CD4-positive, alpha-beta T cell treated with Interleukin-2 at 100 ng/mL for 4 hours (primary cell): ENCODE measurements at places on chromosomes 11 and 22.

- no peak for DNase-seq
Measured at GRCh38 chr22:31099386-31099785, 8.0 kb downstream of the SELENOM start.

DNA sequence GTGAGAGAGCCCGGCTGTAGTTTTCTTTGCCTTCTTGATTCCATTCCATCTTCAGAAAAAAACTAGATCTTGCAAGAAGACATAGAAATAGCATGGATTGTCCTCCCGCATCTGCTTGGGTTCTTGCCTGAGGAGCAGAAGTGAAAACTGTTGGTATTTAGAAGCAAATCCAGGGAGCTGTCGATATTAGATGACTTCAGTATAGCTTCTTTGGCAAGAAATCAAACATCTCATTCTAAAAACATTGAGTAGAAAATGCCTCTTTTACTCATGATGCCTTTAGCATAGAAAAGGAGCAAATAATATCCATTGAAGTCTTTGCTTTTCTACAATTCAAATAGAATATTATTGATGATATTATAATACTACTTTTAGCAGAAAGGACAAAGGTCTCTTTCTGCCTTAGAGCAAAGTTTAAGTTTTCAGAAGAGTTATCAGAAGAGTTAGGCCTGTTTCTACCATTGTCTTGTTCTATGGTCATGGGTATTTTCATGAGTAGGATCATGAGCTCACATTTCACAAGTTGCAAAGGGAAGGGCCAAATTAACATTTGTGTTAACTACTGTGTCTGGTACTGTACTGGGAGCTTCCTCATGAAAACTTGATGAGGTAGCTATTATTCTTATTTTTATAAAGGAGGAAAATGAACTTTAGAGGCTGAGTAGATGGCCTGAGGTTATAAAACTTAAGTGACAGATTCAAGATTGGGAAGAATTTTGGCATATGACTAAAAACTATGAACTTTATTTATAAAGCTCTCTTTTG, 49.7 kb downstream of the EXT2 start:
- DNase-seq: no peak

DNA sequence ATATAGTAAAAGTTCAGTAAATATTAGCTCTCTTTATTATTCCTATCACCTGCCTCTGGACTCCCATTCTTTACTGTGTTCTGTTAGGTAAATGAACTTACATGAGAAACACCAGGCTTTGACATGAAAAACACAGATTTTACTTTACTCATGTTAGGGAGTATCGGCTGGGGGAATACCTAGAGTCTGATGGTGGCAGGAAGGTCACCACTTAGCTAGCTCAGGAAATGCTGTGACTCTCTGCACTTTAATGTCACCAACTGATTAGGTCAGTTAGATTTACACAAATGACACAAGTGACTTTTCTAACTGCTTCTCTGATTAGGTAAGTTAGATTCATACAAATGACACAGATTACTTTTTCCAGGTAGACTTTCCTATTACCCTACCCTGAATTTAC, 225.1 kb downstream of the SWAP70 start:
- no peak for DNase-seq

- DNase-seq: no peak
Measured at GRCh38 chr11:111097191-111097590, 148.3 kb upstream of the POU2AF2 start.

DNA sequence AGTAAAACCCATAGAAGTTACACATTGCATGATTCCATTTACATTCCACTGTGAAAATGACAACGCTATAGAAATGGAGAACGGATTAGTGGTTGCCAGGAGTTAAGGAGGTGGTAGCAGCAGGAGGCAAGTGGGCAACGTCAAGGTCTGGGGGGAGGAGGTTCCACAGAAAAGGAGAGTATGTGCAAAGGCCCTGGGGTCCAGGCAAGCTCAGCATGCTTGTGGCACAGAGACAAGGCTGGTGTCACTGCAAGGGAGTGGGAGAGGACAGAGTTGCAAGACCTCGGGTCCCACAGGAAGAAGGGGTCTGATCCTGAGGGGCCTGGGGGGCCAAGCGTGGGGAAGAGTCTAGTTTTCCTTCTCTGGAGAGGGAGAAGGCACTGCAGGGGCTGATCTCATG, 240.8 kb downstream of the MN1 start:
- DNase-seq: no peak

- no peak for DNase-seq
Measured at GRCh38 chr11:72627594-72628281, 46.5 kb downstream of the PDE2A start.

GRCh38 chr11:35326266-35326879, 93.0 kb downstream of the SLC1A2 start:
- no peak for DNase-seq

DNA sequence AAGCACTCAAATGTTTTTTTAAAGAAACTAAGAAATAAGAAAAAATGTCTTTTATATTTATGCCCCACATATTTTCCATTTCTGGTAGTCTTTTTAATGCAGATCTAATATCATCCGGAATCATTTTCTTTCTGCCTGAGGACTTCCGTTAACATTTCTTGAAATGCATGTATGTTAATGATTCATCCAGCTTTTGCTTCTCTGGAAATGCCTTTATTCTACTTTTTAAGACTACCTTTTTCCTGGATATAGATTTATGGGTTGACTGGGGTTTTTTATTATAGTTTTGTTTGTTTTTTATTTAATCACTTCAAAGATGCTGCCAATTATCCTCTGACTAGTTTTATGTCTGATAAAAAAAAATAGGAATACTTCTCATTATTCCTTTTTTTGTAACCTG, 57.1 kb upstream of the LDLRAD3 start:
- DNase-seq: no peak

- no peak for DNase-seq
Measured at GRCh38 chr11:134663506-134664313, 251.7 kb upstream of the B3GAT1 start.

DNA sequence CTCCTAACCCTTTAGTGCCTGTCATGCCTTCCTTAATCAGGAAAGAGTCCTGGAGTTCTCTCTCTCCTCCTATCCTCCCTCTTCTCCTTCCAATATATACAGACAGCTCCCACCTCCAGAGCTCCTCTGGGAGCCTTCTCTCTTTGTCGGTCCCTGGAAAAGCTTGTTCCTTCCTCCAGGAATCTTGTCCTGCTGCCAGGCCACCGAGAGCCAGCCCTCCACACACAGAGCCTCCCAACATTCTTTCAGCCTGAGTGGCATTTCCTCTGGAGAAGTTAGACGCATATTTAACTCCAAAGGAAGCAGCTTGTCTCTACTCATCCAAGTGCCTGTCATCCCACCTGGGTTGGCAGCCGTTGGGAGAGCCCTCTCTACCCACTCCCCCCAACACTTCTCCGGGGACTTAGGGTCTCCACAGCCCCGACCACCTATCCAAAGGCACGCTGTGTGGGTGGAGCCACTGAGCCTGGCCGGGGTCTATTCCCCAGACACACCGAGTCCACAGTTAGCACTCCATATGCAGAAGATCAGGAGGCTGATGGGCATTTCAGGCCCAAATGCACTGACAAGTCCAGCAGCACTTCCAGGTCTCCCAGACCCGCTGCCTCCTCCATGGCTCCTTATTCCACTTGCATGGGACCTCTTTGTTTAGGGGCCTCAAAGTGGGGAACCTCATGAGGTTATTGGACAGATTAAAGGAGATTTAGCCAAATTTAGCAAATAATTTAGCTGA, 31.1 kb downstream of the DKK3 start:
- DNase-seq: no peak

DNA sequence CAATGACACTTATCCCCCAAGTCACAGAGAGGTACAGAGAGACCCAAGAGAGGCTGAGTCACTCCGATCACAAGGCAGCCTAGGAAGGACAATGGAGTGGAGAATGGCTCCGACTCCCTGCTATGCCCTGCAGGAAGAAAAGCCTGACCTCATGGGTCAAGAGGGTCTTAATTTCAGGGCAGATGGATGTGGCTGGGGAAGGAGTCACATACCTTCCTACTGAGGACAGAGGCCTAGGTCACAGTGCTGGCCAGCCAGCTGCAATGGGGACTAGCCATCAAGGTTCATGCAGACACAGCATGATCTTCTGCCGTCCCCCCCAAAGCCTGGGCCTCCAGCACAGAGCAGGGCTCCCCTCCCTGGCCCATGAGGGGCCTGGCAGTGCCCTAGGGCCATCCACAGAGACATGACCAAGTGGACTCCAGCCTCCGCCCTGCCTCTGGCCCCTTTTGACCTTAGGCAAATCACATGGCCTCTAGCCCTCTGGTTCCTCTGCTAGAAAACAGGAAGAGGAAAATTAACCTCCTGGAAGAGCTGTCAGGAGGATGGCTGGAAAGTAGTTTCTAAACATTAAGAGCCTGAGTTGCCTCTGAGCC, 1.8 kb downstream of the ARRB1 start:
- DNase-seq: no peak

DNA sequence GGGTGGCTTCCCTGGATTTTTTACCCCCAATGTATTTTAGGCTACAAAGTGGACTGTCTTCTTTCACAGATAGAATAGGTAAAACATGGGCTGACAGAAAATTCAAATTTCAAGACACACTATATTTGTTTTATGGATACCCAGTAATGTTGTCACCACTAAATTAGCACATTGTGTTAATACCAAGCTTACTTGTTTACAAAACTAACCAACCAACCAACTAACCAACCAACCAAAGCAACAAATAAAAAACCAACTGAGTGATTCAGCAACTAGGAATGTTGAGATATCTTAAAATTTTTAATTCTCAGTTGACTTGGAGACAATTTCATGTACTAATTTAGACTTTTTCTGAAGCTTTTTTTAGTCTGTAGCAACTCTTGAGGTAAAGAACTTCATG, 69.3 kb upstream of the CTSC start:
- DNase-seq: no peak

DNA sequence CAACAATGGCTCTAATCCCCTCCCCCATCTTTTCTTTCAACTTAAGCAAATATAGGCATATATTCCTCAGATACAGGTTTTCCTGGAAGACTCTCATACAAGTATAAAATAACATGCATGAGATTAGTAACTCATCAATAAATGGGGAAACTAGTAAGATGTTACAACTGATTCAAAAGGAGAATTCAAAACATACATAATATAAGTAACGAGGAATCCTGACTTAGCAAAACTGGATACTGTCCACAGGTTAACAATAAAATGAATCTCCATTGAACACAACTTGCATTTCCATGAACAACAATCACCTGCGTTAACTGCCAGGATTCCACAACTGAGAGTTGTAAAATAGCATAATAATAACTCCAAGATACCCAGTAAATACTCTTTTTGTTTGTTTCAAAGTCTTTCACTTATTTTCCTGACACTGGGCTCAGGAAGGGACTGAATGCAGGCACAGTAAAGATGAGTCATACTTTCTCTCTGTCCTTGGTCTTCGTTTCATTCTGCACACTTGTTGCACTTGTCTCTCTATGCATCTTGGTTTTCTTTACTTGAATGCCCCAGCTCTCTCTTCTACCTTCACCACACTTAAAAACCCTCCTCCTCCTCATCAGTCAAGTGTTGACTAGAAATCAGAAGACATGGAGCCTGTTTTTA, 8.1 kb downstream of the APIP start:
- no peak for DNase-seq

- no peak for DNase-seq
Measured at GRCh38 chr11:71987521-71987920, 11.2 kb upstream of the IL18BP start.

DNA sequence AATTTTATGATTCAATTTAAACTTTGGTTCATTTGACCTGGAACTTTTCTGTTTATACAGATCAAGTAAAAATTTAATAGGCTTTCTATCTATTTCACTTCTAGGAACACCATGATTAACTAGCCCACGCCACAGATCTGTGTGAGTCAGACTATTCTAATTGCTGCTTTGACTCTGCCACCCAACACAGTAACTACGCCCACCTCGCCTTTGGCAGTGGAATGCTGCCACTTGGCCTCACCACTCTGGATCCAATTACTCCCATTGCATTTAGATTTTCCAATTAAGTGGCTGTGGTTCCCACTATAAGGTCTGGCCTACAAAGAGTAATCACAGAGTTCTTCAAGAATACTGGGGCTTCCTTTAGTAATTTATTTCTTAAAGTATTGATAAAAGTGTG, 46.6 kb upstream of the LIN7C start:
- DNase-seq: no peak

- no peak for DNase-seq
Measured at GRCh38 chr11:73271936-73272679, at the start of gene P2RY6. Gene P2RY6 (plus strand): TSS chr11:73272338. CDS start chr11:73296519, 24,181 bp downstream.

- no peak for DNase-seq
Measured at GRCh38 chr22:44438481-44439131, 59.4 kb downstream of the RTL6 start.

DNA sequence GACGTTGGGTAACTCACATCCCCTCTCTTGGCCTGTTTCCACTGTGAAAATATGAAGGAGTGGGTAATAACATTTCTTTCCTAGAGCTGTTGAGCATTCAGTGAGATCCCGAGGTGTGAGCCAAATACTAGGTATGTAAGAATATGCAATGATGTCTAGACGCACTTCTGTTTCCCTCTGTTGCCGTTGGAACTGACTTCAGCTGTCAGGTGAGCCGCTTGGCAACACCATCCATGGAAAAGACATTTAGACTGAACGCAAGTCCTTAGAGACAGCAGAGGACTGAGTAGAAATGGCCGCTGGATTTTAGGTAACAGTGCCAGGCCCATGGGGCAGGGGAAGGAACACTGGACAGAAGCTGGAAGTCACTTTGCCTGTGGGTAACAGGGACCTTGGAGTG, 29.5 kb upstream of the SHANK2 start:
- DNase-seq: no peak

- no peak for DNase-seq
Measured at GRCh38 chr11:224424-224823, 11.7 kb downstream of the SIRT3 start.

DNA sequence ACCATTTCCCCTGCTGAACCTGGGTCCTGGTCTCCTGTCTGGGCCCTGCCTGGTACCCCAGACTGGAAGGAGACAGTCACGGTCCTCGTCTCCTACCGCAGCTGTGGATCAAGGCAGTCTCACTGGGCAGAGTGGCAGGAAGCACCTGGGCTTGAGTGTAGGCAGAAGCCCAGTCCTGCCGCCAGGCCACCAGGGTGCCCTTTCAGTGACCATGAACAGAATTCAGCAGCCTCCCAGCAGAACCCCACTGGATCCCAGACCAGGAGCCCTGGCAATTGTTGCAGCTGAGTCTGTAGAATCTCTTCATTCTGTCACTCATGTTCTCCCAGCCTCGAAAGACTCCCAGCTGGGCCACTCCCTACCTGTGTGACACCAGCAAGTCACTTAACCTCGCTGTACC, 25.5 kb upstream of the CREB3L1 start:
- no peak for DNase-seq

- DNase-seq: no peak
Measured at GRCh38 chr22:46783721-46784120, 21.3 kb downstream of the TBC1D22A start.

- DNase-seq: no peak
Measured at GRCh38 chr11:100673063-100673462, 14.0 kb upstream of the ARHGAP42 start.
